T-helper 2 cell (primary cell): ENCODE measurements at places on chromosomes 6 and 20.

DNA sequence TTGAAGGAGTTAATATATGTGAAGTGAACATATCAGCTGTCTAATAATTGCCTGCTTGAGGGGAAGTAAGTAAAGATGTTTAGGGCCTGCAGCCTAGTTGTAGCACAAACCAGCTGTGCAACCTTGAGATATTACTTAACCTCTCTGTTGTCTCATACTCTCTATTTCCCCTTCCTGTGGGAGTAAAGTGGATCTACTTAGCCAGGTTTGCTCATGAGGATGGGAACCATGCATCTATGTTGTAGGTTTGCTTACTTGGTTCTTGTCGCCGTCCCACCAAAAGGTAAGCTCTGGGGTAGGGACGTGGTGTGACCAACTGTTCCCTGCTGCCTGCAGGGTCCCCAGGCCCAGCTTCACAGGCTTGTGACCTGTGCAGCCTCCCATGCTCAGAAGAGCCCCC lies 362.7 kb upstream of the SULF2 start:
- no peak for DNase-seq

GRCh38 chr6:32692019-32692418 lies 25.6 kb upstream of the HLA-DQB1 start:
- peak; percentile 69 for DNase-seq

- no peak for DNase-seq
These were observed 37.8 kb upstream of the STXBP5 start for GRCh38 chr6:147166360-147166944.

DNA sequence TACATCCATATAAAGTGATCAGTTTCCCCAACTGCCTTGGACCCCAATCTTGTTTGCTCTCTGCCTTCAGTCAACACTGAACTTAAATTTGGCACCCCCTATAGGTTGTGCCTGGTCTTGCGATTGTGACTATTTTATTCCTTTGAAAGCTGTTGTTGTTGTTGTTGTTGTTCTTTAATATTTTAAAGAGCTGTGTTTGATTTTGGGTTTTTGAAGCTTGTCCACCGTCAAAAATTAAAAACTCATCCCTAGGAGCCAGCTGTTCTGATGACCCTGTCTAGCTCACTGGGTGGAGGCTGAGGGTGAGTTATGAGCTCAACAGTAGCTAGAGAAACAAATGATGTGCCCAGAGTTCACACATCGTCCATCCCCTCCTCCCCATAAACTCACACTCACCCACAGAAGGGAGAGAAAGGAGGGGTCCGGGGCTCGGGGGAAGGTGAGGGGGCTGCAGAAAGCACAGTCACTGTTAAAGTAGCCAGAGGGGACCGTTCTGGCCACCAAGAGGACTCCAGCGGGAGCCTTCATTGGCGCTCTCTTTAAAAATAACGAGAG lies 4.0 kb downstream of the SIM1 start:
- no peak for DNase-seq

DNA sequence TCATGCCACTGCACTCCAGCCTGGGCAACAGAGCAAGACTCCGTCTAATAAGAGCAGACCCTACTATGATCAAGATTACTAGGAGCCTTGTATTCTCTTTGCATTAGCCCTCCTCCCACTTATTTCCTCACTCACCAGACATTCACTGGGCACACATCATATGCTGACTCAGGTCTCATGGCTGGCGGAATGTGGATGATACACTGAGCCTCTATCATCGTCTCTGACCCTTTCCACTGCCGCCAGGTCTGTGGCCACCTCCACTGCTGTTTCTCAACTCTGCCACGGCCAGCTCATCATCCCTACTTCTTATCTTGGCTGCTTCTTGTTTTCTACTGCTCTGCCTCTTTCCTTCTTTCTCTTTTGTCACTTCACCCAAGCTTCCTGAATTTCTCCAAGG lies 161.0 kb downstream of the BACH2 start:
- DNase-seq: no peak

- no peak for DNase-seq
These were observed 749.7 kb upstream of the ADGRB3 start for GRCh38 chr6:67885081-67886033.

DNA sequence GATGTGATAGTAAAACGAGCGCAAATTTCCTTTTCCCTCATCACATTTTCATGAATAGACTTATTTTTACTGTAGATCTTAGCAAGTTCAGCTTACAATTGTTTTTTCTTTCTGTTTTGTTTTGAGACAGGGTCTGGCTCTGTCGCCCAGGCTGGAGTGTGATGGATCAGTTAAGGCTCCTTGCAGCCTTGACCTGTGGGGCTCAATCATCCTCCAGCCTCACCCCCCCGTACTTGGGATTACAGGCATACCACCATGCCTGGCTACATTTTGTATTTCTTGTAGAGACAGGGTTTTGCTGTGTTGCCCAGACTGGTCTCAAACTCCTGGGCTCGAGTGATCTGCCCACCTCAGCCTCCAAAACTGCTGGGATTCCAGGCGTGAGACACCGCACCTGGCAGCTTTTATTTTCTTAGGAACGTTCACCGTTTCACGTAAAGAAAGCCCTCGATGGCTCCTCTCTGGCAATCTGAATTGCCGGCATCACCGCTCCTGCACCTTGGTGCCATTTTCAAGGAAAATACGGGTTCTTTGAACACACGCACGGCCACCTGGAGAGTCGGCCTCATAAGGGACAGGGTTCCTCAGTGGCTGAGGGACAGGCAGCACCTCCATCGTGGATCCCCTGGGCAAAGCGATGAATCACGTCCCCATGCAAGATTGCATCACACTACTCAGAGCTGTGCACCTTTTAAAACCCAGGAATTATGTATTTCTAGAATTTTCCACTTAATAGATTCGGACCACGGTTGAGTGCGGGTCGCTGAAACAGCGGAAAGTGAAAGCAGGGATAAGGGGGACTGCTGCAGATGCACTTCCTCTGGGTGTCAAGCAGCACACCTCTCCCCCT lies 78.7 kb downstream of the IRF4 start:
- no peak for DNase-seq

DNA sequence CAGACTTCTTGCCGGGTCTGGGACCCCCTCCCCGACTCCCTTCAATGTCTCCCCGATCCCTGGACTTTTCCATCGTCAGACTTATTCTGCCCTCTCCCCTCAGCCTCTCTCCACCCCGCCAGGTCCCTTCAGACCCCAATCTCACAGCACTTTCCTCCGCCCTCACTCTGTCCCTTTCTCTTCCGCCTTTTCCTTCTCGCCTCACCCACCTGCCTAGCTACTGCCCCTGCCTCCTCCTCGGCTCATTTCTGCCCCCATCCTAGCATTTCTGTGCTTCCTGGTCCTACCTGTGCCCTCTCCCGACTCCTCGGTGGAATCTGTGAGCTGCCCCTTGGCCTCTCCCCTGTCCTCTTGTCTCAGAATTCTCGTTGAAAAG lies 616 bp downstream of the CHMP4B start:
- DNase-seq: no peak

GRCh38 chr20:40547483-40548091 lies 141.4 kb downstream of the MAFB start:
- no peak for DNase-seq

- no peak for DNase-seq
These were observed 197.2 kb downstream of the FOXC1 start for GRCh38 chr6:1806935-1807334.

DNA sequence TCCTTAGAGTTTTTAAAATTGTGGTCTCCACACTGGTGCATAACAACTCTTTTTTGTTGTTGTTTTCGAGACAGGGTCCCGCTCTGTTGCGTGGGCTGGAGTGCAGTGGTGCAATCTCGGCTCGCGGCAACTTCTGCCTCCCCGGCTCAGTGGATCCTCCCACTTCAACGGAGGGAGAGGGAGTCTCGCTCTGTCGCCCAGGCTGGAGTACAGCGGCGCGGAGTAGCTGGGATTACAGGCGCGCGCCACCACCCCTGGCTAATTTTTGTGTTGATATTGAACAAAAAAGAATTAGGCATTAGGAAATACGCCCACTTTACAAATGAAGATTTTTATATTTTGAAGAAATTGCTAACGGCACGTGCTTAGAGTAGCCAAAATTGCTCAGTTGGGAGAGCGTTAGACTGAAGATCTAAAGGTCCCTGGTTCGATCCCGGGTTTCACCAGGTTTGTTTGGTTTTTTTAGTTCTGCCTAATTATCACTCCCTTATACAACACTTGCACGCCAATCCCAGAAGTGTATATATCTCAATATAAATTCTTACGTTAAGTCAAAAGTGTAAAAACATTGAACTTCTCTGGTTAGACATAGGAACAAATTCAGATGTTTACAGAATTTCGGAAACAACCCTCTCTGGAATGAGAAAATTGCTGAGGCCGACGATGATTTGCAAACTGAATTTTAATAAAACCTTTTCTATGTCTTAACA lies 159.6 kb downstream of the TRIM27 start:
- DNase-seq: no peak

- DNase-seq: no peak
These were observed 118.5 kb downstream of the PCSK2 start for GRCh38 chr20:17345321-17345720.

DNA sequence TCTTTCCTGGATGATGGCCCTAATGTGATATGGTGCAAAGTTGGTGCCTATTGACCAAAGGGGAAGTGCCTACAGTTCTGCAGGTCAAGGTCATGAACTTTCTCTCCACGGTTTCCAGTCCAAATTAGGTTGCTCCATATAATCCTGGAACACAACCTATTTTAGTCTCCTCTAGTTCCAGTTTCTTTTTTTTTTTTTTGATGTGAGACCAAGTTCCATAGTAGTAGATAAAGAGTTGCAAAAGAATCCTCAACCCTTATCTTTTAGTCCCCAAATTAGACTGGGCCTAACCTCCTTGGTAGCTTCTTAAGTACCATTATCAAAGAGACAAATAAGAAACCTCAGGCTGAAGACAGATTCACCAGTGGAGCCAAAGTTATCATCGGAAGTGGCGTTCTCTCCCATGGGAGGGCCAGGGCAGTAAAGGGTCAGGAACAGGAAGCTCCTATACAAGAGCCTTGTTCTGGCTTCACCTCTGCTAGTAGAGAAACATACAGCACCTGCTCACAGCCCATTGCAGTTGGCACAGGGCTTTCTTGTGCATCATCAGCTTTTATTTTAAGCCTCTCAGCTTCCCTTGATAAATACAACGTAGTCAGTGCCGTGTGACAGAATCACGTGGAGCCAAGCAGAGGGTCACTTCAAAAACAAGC lies 132.2 kb upstream of the RREB1 start:
- DNase-seq: no peak

- no peak for DNase-seq
These were observed 476 bp downstream of the SNRPC start for GRCh38 chr6:34757687-34758274.

GRCh38 chr20:60070791-60071190 lies 112.6 kb downstream of the CDH26 start:
- no peak for DNase-seq

- DNase-seq: no peak
These were observed 2.1 kb downstream of the TFEB start for GRCh38 chr6:41733360-41733706.

- DNase-seq: no peak
These were observed 234.9 kb downstream of the BCKDHB start for GRCh38 chr6:80341330-80341729.

- no peak for DNase-seq
These were observed 5.2 kb upstream of the ETV7 start for GRCh38 chr6:36392621-36393020.

DNA sequence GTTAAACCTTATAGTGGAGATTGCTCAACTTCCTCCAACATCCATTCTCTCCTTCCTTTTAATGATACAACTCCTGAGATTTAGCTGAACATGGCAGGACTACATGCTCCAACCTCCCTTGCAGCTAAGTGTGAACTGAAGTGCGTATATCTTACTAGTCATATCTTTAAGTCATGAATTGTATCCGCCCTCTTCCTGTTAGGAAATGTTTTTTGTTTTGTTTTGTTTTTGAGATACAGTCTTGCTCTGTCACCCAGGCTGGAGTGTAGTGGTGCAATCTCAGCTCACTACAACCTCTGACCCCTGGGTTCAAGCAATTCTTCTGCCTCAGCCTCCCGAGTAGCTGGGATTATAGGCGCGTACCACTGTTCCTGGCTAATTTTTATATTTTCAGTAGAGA lies 8.8 kb upstream of the OSTM1 start:
- DNase-seq: no peak

- DNase-seq: no peak
These were observed 101.7 kb downstream of the SYNDIG1 start for GRCh38 chr20:24571159-24571558.

GRCh38 chr6:146240322-146240721 lies 211.5 kb downstream of the GRM1 start:
- no peak for DNase-seq

GRCh38 chr6:10418361-10418861 lies 3.5 kb upstream of the TFAP2A start:
- no peak for DNase-seq

GRCh38 chr6:25781134-25781533 lies 26.6 kb downstream of the SLC17A4 start:
- DNase-seq: no peak

DNA sequence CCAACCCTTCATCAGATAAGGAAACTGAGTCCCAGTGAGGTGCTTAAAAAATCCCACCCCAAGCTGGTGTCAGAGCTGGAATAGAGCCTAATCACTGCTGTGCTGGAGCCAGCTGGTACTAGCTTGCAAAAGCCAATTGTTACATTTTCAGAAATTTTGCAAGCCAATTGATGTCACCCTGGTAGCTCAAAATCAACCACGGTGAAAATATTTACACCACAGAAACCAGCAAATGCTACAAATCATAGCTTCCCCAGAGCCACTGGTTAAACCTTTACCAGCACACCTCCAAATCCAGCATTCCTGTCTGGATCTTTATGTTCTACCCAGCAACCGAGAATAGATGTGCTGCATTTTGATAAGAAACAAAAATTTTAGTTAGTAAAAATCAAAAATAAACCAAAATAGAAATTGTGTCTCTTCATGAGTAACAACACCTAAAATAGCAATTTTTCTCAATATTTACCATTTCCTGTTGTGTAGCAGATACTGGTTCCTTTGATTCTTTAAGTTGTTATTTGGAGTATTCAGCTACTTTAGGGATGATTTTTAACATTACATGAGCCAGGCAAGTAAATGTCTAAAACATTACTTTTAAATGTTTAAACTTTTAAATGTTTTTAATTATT lies 7.2 kb upstream of the LCA5 start:
- DNase-seq: no peak

DNA sequence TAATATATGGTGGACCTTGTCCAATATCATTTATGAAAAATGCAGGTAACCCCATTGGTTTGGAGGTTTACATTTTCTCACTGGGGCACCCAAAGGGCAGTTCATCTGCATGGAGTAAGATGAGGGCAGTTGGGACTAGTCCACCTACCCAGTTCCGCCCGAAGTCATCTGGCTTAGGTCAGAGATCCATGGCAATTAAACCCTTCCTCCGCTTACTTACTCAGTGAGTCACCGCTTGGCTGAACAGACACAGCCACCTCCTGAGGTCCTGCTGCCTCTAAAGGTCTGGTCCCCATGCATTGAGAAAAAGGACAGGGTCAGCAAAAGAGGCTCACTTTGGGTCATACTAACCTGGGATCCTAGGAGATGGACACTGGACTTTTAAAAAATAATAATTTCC lies 102.9 kb upstream of the PRL start:
- DNase-seq: no peak

GRCh38 chr6:85421972-85422371 lies 27.9 kb upstream of the NT5E start:
- DNase-seq: no peak
